NCI-H1417 treated with DMSO at 0.1 percent for 48 hours (cell line): ENCODE measurements at places on chromosomes 7 and 10.
A peak's percentile ranks its signal among the peaks of the same experiment; 100 is the strongest.

- no peak for DNase-seq
These were observed 37.1 kb downstream of the STARD3NL start for GRCh38 chr7:38215115-38215514.

- no peak for DNase-seq
These were observed 63.1 kb upstream of the CACNA2D1 start for GRCh38 chr7:82506702-82507101.

DNA sequence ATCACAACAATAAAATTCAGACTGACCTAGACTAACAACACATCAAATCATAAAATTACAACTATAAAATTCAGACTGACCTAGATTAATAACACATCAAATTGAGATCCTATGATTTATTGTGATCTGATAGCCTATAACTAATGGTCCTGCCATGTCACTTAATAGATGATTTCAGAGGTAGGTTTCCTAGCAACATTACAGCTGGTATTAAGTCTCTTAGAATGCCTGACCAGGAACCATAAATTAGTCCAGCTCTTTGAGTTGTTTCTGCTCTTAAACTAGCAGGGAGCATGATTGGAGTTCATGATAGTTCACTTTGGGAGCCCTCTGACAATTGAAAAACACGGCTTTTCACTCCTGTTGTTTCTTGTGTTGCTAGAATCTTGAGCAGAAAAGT, 318.9 kb downstream of the BMPER start:
- DNase-seq, result peak; percentile 74

DNA sequence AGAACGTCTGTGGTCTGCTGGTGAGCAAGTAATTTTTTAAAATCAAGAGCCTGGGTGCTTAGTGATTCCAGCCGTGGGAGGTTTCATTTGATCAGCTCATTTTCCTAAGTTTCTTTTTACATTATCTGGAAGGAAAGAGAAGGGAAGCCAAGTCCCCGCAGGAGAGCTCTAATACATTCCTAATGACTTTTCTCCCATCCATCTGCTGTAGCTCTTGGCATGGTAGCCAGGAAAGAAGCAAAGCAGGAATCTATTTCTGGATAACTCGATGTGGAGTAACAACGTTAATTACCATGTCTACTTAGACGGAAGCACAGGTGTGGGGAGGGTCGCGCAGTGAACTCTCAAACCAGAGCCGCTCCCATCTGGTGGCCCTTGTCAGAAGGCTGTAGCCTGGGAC, 121.9 kb downstream of the PAXIP1 start:
- DNase-seq, result no peak

GRCh38 chr10:87506956-87507355, 2.3 kb downstream of the MINPP1 start:
- DNase-seq, result no peak

DNA sequence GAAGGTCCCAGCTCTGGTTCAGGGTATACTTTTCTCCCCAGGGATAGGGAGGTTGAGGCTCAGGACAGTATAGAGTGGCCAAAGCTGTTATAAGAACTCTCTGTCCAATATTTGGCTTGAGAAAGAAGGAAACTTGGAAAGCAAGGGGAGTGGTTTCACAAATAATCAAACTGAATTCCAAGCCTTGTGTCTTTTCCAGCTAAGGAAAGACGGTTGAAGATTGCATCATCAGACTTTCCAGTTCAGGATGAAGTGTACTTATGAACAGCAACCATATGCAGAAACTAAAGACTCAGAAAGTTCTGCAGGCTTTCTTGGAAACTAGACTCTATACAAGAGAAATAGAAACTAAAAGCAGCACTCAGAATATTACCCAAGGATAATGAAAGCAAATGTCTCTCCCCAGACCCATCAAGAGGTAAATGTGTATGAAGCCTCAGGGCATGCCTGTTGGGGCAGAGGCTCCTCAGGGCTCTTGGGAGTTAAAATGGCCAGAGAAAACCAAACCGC, 46.4 kb downstream of the RAMP3 start:
- DNase-seq, result no peak

- no peak for DNase-seq
These were observed 33.2 kb upstream of the PDE1C start for GRCh38 chr7:32103361-32103760.

- no peak for DNase-seq
These were observed 13.6 kb downstream of the SNX10 start for GRCh38 chr7:26305090-26305868.
